Skeletal muscle cell (primary cell): ENCODE measurements at places on chromosomes 3 and 15.
A peak's percentile ranks its signal among the peaks of the same experiment; 100 is the strongest.

DNA sequence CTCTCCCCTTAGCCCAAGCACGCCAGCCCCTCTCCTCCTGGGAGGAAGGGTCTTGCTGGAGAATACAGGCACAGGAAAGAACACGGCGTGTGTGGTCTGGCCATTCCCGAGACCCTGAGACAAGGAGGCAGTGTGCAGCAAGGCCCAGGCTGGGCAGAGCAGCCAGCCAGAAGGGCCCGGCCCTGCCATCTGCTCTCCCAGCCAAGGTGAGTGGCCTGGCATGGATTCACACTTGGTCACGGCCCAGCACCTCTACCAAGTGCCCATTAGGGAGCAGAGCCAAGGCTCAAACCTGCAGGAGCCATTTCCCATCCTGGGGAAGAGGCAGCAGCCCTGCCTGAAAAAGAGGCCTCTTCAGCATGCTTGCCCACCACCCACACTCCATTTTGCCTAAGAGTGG lies 28.6 kb downstream of the MEGF11 start:
- no peak for DNase-seq

DNA sequence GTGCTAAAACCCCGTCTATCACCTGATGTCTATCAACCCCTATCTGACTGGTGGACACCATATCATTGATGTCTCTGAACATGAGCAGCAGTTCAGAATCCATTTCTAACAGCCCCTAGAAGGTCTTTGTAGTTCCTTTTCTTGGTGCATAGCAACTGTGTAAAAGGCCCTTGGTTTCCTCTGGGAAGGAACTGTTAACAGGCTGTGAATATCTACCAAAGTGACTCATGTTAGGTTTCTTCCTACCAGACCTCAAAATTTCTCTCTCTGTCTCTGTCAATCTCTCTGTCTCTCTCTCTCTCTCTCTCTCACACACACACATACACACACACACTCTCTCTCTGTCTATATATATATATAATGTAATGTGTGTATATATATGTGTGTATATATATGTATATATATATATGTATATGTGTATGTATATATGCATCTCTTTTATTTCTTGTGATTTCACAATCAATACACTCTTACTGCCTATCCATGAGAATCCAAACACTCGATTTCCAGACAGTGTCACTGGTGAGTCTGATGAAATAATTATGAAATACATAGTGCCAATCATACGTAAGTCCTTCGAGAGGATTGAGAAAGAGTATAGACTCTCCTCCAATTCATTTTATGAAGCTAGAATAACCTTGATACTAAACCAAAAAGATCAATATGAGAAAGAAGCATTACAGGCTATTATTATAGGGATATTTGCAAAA lies 335.9 kb upstream of the SLCO3A1 start:
- peak; percentile 49 for DNase-seq

DNA sequence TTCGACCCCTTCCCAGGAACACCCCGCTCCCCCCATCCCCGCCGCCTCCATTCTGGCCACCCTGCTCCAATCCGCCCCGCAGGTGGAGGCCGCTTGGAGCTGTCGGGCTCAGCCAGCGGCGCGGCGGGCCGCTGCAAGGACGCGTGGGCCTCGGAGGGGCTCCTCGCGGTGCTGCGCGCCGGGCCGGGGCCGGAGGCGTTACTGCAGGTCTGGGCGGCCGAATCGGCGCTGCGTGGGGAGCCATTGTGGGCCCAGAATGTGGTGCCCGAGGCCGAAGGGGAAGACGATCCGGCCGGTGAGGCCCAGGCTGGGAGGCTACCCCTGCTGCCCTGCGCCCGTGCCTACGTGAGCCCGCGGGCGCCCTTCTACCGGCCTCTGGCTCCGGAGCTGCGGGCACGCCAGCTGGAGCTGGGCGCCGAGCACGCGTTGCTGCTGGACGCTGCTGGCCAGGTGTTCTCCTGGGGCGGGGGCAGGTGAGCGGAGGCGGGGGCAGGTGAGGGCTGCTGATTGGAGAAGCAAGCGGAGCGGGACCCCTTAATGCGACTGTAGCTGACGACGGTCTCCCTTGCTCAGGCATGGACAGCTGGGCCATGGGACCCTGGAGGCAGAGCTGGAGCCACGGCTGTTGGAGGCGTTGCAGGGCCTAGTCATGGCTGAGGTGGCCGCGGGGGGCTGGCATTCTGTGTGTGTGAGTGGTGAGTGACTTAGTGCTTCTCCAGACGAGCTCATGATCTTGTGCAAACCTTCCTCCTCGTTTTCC lies 2.5 kb downstream of the RCCD1 start:
- no peak for DNase-seq

- DNase-seq, result no peak
These were observed 25.4 kb upstream of the FAM3D start for GRCh38 chr3:58691997-58692396.

- DNase-seq, result no peak
These were observed 102.5 kb downstream of the MYH15 start for GRCh38 chr3:108407886-108408285.

- no peak for DNase-seq
These were observed 250.9 kb upstream of the SEMA6D start for GRCh38 chr15:47466357-47466756.
